GM04504 (cell line): ENCODE measurements at places on chromosomes 3 and 15.
A peak's percentile ranks its signal among the peaks of the same experiment; 100 is the strongest.

DNA sequence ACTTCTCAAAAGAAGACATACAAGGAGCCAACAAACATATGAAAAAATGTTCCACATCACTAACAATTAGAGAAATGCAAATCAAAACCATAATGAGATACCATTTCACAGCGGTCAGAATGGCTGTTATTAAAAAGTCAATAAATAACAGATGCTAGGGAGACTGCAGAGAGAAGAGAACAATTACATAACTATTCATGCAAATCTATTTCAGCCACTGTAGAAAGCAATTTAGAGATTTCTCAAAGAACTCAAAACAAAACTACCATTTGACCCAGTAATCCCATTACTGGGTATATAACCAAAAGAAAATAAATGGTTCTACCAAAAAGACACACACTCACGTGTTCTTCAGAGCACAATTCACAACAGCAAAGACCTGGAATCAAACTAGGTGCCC is 116.3 kb downstream of the VPS13C start:
- no peak for DNase-seq

DNA sequence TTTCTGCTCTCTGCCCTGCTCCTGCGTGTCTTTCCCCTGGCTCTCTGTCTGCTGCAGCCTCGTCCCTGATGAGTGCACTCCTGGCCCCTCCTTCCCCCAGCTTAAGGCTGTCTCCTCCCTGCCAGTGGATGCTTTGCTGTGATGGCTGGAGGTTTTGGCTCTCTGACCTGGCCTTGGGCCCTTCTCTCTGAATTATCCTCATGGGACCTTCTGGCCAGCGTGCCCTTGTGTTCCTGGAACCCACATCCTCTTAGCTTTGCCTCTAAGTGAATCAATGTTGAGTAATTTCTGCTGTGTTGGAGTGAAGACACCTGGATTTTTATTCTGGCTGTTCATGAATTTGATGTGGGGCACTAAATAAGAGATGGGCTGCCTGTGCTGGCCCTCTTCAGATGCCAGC is 9.8 kb upstream of the TNFAIP8L3 start:
- DNase-seq, result no peak

GRCh38 chr15:101048581-101049030 is 129.4 kb downstream of the LRRK1 start:
- no peak for DNase-seq

GRCh38 chr15:70892912-70893560 is 410 bp downstream of the LRRC49 start:
- no peak for DNase-seq

DNA sequence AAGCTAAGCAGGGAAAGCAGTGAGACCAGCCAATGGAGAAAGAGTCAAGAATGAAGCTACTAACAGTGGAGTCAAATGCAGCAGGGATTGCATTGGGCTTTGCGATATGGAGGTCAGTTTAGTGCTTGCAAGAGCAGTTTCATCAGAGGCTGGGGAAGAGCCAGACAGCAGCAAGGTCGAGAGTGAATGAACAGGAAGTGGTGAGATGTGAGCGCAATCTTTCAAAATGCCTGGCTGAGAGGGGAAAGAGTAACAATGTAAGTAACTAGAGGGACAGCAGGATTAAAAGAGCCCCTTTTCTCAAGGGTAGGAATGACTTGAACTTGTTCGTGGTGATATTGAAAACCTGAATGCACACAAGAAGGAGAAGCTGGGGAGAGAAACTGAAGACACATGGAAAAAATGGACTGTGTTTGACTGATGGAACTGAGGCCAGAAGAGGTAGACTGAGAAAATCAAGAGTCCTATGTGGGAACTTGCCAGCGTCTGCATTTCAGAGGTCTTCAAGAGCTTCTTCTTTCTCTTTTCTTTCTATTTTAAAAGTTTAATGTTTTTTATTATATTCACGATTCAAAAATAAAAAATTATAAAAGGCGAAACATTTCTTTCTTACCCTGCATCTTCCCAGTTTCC is 30.6 kb upstream of the GPR160 start:
- DNase-seq, result peak; percentile 11

GRCh38 chr3:37741644-37742043 is 120.0 kb upstream of the CTDSPL start:
- DNase-seq, result no peak

DNA sequence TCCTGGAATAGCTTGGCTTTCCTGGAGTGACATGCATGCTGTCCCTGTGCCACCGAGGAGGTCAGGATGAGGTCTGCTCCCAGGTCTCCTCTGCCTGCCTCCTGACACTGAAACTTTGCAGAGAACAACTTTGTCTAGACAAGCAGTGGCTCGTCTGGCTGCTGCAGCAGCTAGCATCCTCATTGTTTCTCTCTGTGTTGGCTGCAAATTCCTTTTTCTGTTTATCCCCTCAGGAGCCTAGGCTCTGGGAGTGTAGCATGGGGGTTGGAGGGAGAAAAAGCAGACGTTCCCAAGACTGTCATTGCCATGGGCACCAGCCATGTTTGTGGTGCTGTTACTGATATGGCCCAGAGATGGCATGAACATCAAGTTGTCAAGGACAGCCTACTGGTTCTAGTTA is 208.7 kb upstream of the LRIG1 start:
- DNase-seq, result no peak

DNA sequence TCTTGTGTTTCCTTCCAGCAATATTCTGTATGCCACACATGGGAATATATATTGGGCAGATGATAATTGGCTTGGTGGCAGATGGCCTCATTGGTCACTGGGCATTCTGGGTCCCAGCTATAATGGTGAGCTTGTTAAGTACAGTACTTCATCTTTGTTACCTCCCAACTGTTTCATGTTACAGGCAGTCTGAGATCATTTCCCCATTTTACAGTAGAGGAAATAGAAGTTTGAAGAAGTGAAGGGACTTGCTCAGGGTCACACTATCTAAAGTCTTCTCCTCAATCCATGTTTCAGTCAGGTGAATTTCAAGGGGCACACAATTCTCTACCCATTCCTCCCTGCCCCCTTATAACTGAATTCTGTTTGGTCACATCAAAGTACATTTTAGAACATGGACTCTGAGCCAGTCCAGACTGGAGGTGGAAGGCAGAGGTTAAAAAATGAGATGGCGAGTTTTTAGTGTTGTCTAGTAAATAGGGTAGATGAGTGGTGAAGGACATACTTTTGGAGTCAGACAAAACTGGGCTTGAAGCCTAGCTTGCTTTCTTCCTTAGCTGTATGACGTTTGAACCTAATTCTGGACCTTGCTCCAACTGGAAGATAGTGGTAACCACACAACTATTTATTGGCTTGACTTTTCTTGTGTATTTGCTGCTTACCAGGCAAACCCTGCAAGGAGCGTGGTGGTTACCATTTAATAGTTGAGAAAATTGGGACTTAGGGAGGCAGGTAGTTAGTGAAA is 2.5 kb downstream of the EEFSEC start:
- no peak for DNase-seq

GRCh38 chr3:195817578-195818135 is 5.9 kb upstream of the MUC4 start:
- no peak for DNase-seq

DNA sequence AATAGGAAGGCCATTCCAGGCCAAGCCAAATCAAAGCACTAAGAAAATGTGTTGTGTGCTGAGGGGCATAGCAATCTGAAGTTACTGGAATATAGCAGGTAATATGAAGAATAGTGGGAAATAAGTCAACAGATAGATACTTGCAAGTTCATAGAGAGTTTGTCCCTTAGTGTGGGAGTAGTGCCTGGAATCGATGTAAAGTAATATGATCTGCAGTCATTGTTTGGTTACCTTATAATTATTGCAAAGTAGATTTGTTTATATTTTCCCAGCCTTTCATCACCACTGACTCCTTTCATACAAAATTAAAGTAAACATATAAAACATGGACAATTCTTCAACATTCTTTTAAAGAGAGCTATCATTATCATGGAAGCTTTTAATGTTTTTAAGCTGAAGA is 420.9 kb upstream of the NECTIN3 start:
- DNase-seq, result no peak

GRCh38 chr3:49600781-49601180 is 46.5 kb downstream of the BSN start:
- DNase-seq, result no peak

- no peak for DNase-seq
Measured at GRCh38 chr3:188154809-188155574, 1.0 kb downstream of the LPP start.

DNA sequence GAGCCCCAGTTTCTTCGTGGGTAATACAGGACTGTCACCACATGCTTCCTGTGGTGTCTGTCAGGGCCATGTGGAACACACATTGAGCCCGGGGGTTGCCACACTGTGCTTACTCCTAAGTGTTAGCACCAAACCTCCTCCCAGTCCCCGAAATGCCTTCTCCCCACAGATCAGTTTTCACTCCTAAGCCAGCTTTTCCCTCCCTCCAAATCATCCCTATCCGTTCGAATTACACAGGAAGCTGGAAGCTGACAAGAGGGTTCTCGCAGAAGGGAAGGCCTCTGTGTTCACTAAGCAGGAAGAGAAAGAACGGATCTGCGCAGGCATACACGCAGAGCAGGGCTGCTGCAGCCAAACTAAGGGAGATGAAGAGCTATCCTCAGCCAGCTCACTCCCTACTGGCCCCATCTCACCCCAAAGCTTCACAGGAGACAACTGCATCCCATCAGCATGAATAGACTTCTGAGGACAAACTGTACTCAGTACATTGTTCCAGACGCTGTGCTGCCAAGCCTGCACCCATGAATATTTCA is 32.3 kb downstream of the XXYLT1 start:
- no peak for DNase-seq

GRCh38 chr3:14680716-14681115 is 5.8 kb downstream of the C3orf20 start:
- DNase-seq, result no peak

DNA sequence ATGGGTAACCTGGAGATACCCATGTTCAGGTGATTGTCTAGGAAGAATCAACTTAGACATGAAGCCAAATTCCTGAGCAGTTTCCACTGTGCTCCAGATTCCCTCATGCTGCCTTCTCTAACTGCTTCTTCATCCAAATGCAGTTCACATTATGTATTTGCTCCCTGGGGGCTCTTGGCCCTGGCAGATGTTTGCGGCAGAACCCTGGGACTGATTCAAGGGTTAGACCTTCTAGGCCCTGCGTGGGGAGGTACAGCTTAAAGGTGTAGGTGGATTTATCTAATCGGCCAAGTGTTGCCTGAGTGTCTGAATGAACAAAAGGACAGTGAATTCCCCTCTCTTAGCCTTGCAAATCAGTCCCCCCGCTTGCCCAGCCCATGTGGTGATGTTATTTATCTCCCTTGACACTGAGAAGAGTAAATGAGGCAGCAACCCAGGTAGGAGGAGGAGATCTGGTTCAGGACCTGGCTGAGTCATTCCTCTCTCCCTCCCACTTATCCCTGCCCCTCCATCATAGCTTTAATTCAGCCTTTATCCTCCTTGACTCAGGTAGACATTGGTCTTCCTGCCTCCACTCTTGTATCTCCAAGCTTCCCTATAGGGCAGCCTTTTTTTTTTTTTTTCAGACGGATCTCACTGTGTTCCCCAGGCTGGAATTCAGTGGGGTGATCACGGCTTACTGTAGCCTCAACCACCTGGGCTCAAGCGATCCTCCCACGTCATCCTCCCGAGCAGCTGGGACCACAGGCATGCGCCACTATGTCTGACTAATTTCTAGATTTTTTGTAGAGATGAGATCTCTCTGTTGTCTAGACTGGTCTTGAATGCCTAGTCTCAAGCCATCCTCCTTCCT is 54.8 kb downstream of the MAGEF1 start:
- DNase-seq, result no peak
